Lower leg skin (tissue), 4 donors: ENCODE measurements at places on chromosomes 6 and 20. TPM values are rescaled to one million over a fixed set of nuclear protein-coding genes. Genes with fewer than 3 reads are reported as not detected.

The MLIP gene
- 4.0 TPM for total RNA-seq

DNA sequence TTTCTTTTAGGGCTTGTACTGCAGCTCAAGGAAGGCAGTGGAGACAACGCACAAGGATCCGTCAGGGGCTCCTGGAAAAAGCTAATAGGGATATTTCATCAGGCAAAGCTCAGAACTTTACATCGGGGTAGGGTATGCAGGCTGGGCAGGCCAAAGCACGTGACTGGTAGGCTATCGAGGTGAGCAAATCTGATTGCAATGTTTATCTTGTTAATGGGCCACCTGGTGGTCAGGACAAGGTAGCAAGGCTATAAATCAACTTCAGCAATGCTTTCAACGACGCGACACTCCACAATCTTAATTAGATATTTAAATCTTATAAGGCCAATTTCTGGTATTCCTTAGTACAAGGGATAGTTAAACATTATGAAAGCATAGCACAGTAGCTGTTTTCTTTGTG, 1302.8 kb upstream of the EYS start:
- no peak for DNase-seq

- no peak for DNase-seq
Observed at GRCh38 chr20:32224463-32224862, 16.8 kb downstream of the POFUT1 start.

DNA sequence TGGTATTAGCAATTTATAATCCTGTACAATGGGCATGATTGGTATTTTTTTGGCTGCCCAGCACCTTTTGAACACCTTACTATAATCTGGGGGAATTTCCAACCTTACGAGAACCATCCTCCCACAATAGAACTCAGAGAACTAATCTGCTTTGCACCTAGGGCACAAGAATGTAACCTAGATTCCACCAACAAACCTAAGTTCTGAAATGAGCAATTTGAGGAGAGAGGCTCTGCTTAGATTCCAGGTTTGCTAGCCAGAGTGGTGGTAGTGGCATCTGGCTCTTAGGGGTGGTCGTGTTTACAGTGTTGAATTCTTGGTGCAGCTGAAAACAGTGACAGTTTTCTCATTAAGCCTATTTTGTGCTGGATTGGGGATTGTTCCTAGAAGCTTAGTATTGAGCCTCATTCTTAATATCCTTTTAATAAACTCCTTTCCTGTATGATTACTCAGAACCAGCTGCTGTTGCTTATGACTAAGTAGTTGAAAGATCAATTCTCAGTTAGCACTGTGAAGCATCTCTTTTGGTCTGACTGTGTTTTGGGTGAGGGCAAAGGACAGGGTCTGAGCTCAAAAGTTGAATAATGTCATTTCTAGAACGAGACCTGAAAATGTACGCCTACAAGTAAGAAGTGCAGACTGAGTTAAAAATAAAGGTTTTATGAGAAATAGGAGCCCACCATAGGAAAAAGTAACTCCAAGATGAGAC, 385.6 kb downstream of the CDKAL1 start:
- no peak for DNase-seq

DNA sequence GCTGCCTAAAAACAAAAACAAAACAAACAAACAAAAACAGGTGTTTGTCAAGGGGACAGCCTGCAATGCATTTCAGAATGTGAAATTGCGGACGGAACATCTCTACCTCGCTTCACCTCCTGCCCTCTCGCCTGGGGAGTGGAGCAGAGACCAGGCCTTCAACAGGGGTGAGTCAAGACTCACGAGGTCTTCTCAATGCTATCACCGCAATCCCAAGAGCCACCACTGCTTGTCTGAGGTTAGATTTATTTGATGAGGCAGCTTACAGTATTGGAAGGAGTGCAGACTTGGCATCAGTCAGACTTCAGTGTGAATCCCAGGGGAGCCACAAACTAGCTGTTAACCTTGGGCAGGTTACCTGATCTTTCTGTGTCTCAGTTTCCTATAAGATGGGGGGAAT, 7.7 kb downstream of the GABRR1 start:
- DNase-seq = no peak

The COL19A1 gene
- total RNA-seq = 0.12 TPM

GRCh38 chr6:13868236-13868635, 53.9 kb upstream of the MCUR1 start:
- peak; percentile 34 for DNase-seq
